GM23248 (cell line): ENCODE measurements at places on chromosomes 2 and 18. TPM values are rescaled to one million over a fixed set of nuclear protein-coding genes. Genes with fewer than 3 reads are reported as not detected.
A peak's percentile ranks its signal among the peaks of the same experiment; 100 is the strongest.

- DNase-seq: peak; percentile 98
These were observed 5.5 kb downstream of the TMBIM1 start for GRCh38 chr2:218286570-218287459.

GRCh38 chr2:177740700-177741099 lies 331.9 kb downstream of the PDE11A start:
- no peak for DNase-seq

- no peak for DNase-seq
These were observed 120.6 kb downstream of the PIGN start for GRCh38 chr18:62066102-62066818.

- DNase-seq: peak; percentile 43
These were observed 5.1 kb upstream of the GAL3ST2 start for GRCh38 chr2:241771286-241772062.

DNA sequence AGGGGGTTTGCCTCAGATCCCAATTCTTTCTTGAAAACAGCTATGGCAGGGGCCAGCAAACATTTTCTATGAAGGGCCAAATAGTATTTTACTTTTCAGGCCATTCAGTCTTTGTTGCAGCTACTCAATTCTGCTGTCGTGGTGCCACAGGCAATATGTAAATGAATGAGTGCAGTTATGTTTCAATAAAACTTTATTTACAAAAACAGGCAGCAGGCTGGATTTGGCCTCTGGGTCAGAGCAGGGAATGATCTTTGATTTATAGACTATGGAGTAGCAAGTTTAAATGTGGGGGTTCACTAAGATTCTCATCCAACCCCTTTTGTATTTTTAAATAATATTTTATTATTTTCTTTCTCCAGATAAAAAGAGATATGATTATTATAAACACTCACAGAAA lies 72.4 kb downstream of the IRS1 start:
- no peak for DNase-seq

DNA sequence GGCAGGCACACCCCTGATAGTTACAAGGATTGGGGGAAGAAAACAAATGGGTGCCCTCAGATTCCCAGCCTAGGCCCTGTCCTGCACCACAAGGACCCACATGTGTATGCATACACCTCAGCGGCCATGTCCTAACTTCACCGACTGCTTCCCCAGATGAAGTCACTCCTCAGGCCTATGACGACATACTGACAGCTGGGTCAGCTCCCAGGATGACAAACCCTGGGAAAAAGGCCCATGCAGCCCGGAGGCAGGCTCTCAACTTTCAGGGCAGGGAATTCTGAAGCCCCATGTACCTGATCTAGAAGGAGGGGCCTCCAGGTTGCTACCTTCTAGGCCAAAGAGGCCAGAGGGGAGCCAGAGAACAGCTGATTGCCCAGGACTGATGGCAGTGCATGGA lies 11.0 kb upstream of the PLEKHM3 start:
- DNase-seq: peak; percentile 22

DNA sequence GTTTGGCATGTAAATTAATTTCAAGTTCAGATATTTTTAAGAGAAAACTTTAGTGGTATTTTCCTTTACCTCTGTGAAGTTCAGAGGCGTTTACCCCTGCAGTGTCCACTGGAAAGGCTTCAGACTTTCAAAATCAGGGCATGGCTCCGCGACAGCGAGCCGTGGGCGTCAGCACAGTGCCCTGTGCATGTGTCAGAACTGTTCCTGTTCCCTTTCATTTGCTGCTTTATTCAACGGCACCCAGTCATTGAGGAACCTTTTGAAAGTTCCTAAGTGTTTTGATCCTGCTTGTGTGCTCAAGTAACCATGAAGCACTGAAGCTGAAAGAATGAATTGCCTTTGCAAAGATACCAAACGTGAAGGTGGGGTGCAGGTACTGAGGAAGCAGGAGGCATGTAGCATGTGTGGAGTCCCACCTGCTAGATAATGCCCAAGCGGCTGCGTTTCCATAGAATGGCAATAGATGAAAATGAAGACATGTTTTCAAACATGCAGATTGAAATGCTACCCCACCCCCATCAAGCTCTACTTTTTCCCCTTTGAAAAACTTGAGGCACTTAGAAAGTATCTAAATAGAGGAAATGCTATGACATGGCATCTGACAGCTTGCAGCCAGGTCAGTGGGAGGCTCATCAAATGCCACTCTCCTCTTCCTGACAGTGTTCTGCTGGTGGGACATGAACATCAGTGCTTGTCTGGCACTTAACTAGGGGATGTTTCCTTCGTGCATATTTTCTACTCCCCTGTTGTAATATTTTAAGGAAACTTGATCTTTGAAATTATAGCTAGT lies 148.6 kb downstream of the ZNF236 start:
- no peak for DNase-seq

DNA sequence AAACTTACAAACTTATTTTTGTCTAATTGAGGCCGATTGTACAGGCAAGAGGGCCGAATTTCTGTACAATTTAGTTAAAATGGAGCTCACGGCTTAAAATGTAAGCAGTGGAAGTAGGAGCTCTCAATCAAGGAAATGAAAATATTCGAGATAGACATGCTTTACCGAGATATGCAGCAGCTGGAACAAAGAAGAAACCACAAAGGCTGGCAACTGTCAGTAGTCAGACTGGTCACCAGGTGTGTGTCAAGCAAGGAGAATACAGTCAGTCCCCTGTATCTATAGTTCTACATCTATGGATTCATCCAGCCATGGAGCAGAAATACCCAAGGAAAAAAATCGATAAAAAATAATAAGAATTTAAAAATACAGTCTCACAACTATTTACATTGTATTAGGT lies 122.6 kb downstream of the WDSUB1 start:
- no peak for DNase-seq

Gene C2orf81
- 6.0 TPM in 2 replicates for polyA plus RNA-seq

Gene IL36RN
- not detected in 2 replicates for polyA plus RNA-seq
